ENCODE measurements at places on chromosomes 2 and 18. TPM values are rescaled to one million over a fixed set of nuclear protein-coding genes. Genes with fewer than 3 reads are reported as not detected.

Gene OSR1
- total RNA-seq, result 180 TPM

- H3K36me3 ChIP-seq, result no peaks in the 10 kb centered on the region
- H3K27me3 ChIP-seq, result peaks cover 29% of the 10 kb centered on the region
- no peak overlapping the region for H3K27ac ChIP-seq
- DNase-seq, result no peak
These were observed 2.9 kb upstream of the EN1 start for GRCh38 chr2:118850168-118850900.

Gene RFX8
- 0.85 TPM for total RNA-seq

- H3K27me3 ChIP-seq, result no peaks in the 10 kb centered on the region
- no peak for DNase-seq
- no peaks in the 10 kb centered on the region for H3K36me3 ChIP-seq
- H3K4me1 ChIP-seq, result no peaks in the 10 kb centered on the region
- H3K27ac ChIP-seq, result no peak overlapping the region
These were observed 101.9 kb downstream of the FOXI3 start for GRCh38 chr2:88350331-88351248.

Gene MSTN
- total RNA-seq, result 0.27 TPM

Gene STARD6
- not detected for total RNA-seq

GRCh38 chr2:120650022-120650644, 85.5 kb upstream of the GLI2 start:
- H3K4me1 ChIP-seq, result peaks cover 11% of the 10 kb centered on the region
- no peaks in the 10 kb centered on the region for H3K36me3 ChIP-seq
- H3K27me3 ChIP-seq, result peaks cover 4% of the 10 kb centered on the region
- H3K4me3 ChIP-seq, result no peak overlapping the region
- H3K27ac ChIP-seq, result no peak overlapping the region
- no peak for DNase-seq

Gene KRTCAP3
- not detected for total RNA-seq

Gene GULP1
- total RNA-seq, result 80.9 TPM

Gene PLEKHH2
- 23.3 TPM for total RNA-seq

GRCh38 chr2:55610954-55611743, 6.3 kb downstream of the PPP4R3B start:
- H3K36me3 ChIP-seq, result peaks cover 10% of the 10 kb centered on the region
- H3K27ac ChIP-seq, result no peak overlapping the region
- no peak for DNase-seq
- H3K27me3 ChIP-seq, result no peaks in the 10 kb centered on the region
- H3K4me3 ChIP-seq, result no peak overlapping the region
- H3K4me1 ChIP-seq, result peaks cover 11% of the 10 kb centered on the region

DNA sequence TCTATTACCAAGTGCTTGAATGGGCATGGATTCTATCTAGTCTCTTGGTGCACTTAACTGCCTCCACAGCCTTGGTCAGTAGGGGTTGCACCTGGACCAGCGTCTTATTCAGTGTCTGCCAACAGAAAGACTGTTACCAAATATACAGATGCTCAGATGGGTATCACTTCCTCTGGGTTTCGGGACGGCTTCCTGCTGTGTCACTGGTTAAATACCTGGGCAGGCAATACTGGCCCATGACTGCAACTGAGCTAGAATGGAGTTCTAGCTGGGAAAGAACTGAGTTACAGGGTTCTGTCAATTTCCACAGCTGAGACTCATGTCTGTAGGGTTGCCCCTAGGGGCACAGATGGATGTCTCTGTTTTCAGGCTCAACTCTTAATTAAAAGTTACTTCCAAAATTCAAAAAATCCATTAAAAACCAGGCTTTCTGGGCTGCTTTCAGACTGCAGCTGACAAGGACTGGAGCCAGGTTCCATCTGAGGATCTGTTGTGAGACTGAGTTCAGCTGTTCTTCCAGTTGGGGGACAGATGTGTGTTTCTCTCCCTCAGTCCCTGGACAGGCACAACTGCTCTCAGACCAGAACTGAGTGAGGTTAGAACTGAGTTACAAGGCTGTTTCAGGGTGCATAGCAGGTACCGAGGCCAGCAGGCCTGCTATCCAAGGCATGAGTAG, 789.6 kb upstream of the SLC8A1 start:
- DNase-seq, result no peak
- no peaks in the 10 kb centered on the region for H3K36me3 ChIP-seq
- H3K27ac ChIP-seq, result no peak overlapping the region
- no peaks in the 10 kb centered on the region for H3K27me3 ChIP-seq
- no peak overlapping the region for H3K4me3 ChIP-seq
- peaks cover 4% of the 10 kb centered on the region for H3K4me1 ChIP-seq

Gene CTAGE1
- total RNA-seq, result not detected

GRCh38 chr18:79942786-79943607, 8.5 kb downstream of the SLC66A2 start:
- no peak overlapping the region for H3K4me3 ChIP-seq
- no peak for DNase-seq
- no peaks in the 10 kb centered on the region for H3K27me3 ChIP-seq
- no peaks in the 10 kb centered on the region for H3K4me1 ChIP-seq
- H3K36me3 ChIP-seq, result peaks cover 14% of the 10 kb centered on the region
- no peak overlapping the region for H3K27ac ChIP-seq

- H3K27me3 ChIP-seq, result no peaks in the 10 kb centered on the region
- no peaks in the 10 kb centered on the region for H3K36me3 ChIP-seq
- H3K4me1 ChIP-seq, result peaks cover 44% of the 10 kb centered on the region
- H3K4me3 ChIP-seq, result no peak overlapping the region
- no peak for DNase-seq
These were observed 27.6 kb downstream of the SLC40A1 start for GRCh38 chr2:189552991-189553404.

DNA sequence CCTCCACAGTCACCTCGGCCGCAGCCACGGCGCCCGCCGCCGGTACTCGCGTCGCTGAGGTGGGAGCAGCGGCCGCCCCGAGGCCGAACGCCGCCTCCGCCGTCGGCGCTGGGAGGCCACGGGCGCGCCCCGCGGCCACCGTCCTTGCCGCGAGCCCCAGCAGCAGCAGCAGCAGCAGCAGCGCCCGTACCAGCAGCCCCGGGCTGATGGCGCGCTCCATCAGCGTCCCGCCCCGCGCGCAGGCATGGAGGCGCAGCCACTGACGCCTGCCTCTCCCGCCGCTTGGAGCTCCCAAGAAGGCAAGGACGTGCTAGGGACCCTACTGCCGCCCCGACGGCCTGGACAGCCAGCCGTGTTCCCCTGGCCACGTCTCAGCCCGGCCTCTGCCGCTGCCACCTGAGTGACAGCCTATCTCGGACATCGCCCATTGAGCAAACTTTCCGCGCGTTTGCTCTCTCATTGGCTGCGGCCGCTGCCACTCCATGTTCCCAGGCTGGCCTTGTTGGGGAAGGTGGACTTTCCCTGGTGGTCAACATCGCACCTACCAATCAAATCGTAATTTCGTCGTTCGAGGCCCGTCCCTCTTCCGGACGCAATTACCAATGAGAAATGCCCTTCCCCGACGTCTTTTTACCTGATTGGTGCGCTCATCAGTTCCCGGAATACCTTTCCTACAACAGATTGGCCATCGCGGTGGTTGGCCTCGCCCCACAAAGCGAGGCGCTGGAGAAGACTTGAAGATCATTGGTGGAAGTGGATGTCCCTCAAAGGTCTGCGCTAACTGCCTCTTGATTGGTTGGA, at the start of gene EIF2AK3:
Gene EIF2AK3 (minus strand): TSS at position 410 of the 801 bp plus-strand sequence. CDS start 190 bp downstream, at position 220.
- H3K36me3 ChIP-seq, result no peaks in the 10 kb centered on the region
- peak within 1 kb of the TSS; percentile 93 for H3K27ac ChIP-seq
- DNase-seq, result peak; percentile 97
- H3K4me3 ChIP-seq, result peak within 1 kb of the TSS; percentile 79

GRCh38 chr18:47731276-47731675, 199.2 kb downstream of the SMAD2 start:
- H3K27me3 ChIP-seq, result no peaks in the 10 kb centered on the region
- DNase-seq, result no peak
- H3K36me3 ChIP-seq, result no peaks in the 10 kb centered on the region
- H3K27ac ChIP-seq, result no peak overlapping the region
- no peaks in the 10 kb centered on the region for H3K4me1 ChIP-seq

DNA sequence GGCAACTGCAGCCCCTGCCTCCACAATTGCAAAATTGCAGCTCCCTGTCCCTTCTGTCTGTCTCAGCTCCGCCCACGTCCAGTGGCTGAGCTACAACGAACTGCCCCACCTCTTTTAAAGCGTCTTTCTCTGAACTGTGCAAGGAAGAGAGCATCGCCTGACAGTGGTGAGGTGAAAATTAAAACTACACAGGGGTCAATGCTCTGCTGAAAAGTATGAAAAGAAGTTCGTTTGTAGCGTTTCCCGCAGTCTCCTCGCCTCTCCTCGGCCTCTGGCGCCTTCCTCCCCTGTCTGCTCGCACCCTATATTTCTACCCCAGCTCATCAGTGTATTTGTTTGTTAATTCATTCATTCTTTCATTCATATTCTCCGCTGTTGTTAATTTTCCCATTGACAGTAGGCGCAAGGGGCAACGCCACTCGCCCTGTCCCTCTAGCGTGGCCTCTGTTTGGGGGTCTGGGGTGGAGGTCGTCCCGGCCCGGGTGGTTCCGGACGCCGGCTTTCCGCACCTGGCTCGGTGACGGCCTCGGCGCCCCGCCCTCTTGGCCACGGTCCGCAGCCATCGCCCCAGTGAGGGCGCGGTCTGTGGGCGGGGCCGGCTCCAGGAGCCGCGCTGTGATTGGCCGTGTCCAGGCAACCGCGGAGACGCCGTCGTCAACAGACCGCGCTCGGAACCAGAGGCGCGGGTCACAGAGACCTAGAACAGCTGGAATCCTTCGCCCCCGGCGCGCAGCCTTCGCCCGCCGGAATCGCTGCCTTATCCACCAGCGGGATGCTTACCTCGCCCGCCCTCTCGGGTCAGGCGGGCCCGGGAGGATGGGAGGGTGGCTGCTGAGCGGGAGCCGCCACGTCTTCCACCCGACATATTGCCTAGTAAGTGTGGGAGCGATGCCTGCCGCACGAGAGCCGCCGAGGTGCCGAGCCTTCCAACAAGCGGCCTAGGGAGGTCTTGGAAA, at the start of gene VWA3B:
Gene VWA3B (plus strand): TSS at position 677 of the 956 bp plus-strand sequence. CDS start 5,926 bp downstream, outside the sequence.
- H3K36me3 ChIP-seq, result no peaks in the 10 kb centered on the region
- H3K27ac ChIP-seq, result no peak within 1 kb of the TSS
- peak within 1 kb of the TSS; percentile 65 for H3K4me3 ChIP-seq
- H3K27me3 ChIP-seq, result no peaks in the 10 kb centered on the region
- peaks cover 6% of the 10 kb centered on the region for H3K4me1 ChIP-seq

- H3K4me3 ChIP-seq, result no peak overlapping the region
- H3K27me3 ChIP-seq, result no peaks in the 10 kb centered on the region
- DNase-seq, result no peak
- no peaks in the 10 kb centered on the region for H3K4me1 ChIP-seq
These were observed 42.7 kb upstream of the PELI1 start for GRCh38 chr2:64186699-64187605.

GRCh38 chr2:14781142-14781541, 148.6 kb downstream of the LRATD1 start:
- no peaks in the 10 kb centered on the region for H3K36me3 ChIP-seq
- DNase-seq, result no peak
- H3K27me3 ChIP-seq, result no peaks in the 10 kb centered on the region
- H3K27ac ChIP-seq, result no peak overlapping the region
- H3K4me1 ChIP-seq, result no peaks in the 10 kb centered on the region
- H3K4me3 ChIP-seq, result no peak overlapping the region

GRCh38 chr2:69095305-69095704, 82.3 kb downstream of the ANTXR1 start:
- no peak for DNase-seq
- H3K36me3 ChIP-seq, result peaks cover 15% of the 10 kb centered on the region
- H3K27ac ChIP-seq, result peak overlapping the region; percentile 42
- H3K4me1 ChIP-seq, result peaks cover 50% of the 10 kb centered on the region
- no peaks in the 10 kb centered on the region for H3K27me3 ChIP-seq
- H3K4me3 ChIP-seq, result no peak overlapping the region

GRCh38 chr2:133413863-133414262, 154.4 kb downstream of the NCKAP5 start:
- no peaks in the 10 kb centered on the region for H3K36me3 ChIP-seq
- no peaks in the 10 kb centered on the region for H3K4me1 ChIP-seq
- no peak overlapping the region for H3K4me3 ChIP-seq
- DNase-seq, result no peak
- no peak overlapping the region for H3K27ac ChIP-seq
- no peaks in the 10 kb centered on the region for H3K27me3 ChIP-seq

DNA sequence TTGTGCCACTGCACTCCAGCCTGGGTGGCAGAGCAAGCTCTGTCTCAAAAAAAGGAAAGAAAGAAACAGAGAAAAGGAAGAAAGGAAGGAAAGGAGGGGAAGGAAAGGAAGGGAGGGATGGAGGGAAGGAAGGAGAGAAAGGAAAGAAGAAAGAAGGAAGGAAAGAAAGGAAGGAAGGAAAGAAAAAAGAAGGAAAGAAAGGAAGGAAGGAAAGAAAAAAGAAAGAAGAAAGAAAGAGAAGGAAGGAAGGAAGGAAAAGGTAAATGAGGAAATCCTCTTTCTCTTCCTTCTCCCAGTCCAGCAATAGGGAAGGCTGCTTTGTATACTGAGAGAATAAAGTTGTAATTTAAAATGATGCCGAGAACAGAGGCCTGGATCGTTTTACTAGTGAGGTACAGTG, 22.8 kb upstream of the ZNF407 start:
- no peaks in the 10 kb centered on the region for H3K36me3 ChIP-seq
- no peaks in the 10 kb centered on the region for H3K27me3 ChIP-seq
- no peak overlapping the region for H3K4me3 ChIP-seq
- H3K4me1 ChIP-seq, result no peaks in the 10 kb centered on the region
- H3K27ac ChIP-seq, result no peak overlapping the region

Gene UBXN2A
- total RNA-seq, result 6.1 TPM

DNA sequence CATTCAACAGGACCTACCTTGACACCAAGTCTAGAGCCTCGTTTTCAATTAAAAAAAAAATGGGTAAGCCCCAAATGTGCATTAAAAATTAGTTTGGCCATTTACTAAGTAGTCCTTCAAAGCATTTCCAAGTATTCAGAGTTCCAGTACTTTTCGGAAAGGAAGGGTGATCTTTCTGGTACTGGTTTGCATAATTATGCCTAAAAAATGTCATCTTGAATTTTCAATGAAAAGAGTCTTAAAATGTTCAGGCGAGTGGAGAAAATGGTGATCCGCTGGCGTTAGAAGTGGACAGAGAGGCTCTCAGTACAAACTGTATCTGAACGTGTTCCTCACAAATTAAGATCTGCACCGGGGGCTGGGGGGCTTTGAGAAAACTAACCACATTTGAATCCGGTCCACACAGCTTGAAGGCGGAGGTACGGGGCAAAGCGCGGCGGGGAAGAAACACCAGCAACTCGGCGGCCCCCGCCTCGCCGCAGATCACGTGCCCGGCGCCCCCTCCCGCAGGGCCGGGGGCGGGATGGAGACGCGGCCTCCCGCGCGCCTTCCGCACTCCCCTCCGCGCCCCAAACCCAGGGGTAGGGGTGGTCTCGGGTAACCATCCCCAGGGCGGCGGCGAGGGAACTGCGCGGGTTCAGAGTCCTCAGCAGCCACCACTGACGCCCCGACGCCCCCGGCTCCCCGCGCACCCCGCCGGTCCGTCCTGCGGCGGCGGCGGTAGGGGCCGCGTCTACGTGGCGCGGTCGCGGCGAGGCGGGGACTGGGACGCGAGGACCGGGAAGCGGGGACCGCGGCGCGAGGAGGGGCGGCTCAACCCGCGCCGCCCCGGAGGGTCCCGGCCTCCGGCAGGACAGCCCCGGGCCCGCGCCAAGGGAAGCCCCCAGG, 564 bp downstream of the LPIN2 start:
- no peaks in the 10 kb centered on the region for H3K27me3 ChIP-seq
- no peak for DNase-seq
- no peaks in the 10 kb centered on the region for H3K36me3 ChIP-seq
- peak overlapping the region; percentile 92 for H3K27ac ChIP-seq
- H3K4me1 ChIP-seq, result peaks cover 58% of the 10 kb centered on the region
- peak overlapping the region; percentile 84 for H3K4me3 ChIP-seq

Gene DNAJC5G
- total RNA-seq, result not detected

- H3K27ac ChIP-seq, result peak overlapping the region; percentile 19
- H3K27me3 ChIP-seq, result no peaks in the 10 kb centered on the region
- peaks cover 30% of the 10 kb centered on the region for H3K4me1 ChIP-seq
- no peaks in the 10 kb centered on the region for H3K36me3 ChIP-seq
- H3K4me3 ChIP-seq, result no peak overlapping the region
These were observed 15.1 kb downstream of the SH2D6 start for GRCh38 chr2:85433511-85434089.
